ENCODE measurements at places on chromosomes 7 and 10.

DNA sequence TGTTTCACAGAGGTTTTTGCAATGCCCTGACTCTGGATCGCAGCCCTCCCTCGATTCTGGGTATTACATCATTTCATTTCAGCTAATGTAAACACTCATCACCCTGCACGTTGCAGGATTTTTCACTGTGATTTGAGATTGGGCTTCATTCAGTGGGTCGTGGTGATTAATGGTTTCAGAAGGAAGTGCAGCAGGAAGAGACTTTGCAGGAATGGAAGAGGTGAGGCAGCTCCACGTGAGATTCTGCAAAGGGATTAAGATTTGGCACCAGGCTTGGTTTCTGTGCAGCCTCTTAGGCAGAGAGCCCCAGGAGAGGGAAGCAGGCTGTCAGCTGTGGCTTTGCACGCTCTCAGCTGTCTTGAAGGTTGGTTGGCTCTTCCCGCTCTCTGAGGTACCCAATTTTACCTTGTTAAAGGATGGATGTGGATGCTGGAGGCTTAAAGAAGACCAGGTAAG lies 95.2 kb downstream of the PLCE1 start:
- DNase-seq, result no peak

DNA sequence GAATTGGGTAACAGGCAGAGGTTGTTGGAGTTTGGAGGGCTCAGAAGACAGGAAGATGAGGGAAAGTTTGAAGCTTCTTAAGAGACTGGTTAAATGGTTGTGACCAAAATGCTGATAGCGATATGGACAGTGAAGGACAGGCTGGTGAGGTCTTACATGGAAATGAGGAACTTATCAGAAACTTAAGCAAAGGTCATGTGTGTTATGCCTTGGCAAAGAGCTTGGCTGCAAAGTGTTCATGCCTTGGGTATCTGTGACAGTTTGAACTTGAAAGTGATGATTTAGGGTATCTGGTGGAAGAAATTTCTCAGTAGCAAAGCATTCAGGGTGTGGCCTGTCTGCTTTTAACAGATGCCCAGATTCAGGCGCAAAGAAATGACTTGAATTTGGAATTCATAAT lies 64.5 kb upstream of the EEPD1 start:
- no peak for DNase-seq

DNA sequence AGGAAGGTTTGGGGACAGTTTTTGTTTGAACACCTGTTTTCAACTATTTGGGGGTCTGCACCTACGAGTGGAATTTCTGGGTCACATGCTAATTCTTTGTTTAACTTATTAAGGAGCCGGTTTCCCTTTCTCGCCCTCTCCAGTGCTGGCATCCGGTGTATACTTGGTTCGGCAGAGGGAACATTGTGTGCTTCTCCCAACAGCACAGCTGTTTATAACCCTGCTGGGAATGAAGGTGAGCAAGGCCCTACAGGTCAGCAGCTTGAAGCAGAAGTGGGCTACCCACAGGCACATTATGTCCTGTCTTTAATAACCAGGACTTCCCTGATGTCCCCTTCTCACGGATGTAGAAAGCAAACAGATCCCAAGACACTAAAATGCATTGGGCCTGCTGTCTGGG lies 87.5 kb upstream of the PDCD4 start:
- no peak for DNase-seq

DNA sequence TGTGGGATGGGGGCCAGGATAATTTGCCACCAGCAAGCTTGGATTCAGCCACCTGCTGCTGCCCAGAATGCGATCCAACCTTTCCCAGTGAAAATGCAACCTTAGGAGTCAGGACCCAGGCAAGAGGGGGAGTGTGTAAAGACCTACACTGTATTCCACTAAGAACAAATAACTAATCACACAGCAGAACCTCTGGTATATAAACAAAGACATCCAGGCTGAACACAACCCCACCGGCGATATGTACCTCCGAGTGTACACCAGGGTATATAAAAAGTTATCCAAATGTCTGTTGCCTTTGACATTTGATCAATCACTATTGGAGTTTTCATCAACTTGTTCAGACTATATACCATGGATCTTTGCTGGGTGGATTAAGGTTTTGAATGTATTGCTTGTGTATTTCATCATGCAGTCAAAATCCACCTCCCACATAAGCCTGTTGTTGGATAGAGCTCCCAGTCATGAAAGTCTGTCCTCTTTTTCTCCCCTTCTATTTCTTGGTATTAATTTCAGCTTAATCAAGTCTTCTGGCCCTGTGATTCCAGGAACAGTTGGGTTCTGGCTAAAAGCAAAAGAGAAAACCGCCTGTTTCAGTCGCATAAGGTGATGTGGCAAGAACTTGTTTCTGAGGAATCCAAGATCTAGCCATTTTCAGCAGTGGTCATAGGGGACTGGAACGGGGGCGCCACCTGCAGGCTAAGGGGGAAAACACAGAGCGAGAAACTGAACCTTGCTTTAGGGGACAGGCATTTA lies 290.7 kb downstream of the CCDC3 start:
- peak; percentile 73 for DNase-seq

GRCh38 chr10:63579371-63580014 lies 58.3 kb downstream of the REEP3 start:
- no peak for DNase-seq

GRCh38 chr10:76309741-76310587 lies 878.5 kb downstream of the LRMDA start:
- DNase-seq, result no peak

- DNase-seq, result no peak
Observed at GRCh38 chr7:117950601-117951260, 77.5 kb upstream of the CTTNBP2 start.

GRCh38 chr10:73506491-73506890 lies 10.7 kb upstream of the PPP3CB start:
- no peak for DNase-seq

GRCh38 chr7:108424013-108424412 lies 32.2 kb downstream of the NRCAM start:
- no peak for DNase-seq

DNA sequence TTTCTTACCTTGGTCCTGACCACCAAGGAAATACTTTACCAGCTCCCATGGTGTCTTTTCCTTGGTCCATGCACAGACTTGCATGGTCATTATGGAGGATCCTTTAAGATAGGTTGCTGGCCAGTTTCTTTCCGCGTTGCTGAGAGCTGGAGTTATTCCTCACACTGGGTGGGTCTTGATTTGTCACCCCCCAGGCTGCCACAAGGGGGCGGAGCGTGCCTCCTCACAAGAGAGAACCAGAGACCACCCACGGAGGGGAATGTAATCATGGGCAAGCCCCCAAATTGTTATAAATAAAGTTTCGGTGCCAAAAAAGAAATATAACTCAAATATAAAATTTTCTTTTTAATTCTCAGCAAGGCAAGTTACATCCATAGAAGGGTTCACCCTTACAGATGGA lies 10.5 kb upstream of the TRIM24 start:
- DNase-seq, result peak; percentile 65

GRCh38 chr7:70113078-70113477 lies 514.8 kb downstream of the AUTS2 start:
- no peak for DNase-seq

DNA sequence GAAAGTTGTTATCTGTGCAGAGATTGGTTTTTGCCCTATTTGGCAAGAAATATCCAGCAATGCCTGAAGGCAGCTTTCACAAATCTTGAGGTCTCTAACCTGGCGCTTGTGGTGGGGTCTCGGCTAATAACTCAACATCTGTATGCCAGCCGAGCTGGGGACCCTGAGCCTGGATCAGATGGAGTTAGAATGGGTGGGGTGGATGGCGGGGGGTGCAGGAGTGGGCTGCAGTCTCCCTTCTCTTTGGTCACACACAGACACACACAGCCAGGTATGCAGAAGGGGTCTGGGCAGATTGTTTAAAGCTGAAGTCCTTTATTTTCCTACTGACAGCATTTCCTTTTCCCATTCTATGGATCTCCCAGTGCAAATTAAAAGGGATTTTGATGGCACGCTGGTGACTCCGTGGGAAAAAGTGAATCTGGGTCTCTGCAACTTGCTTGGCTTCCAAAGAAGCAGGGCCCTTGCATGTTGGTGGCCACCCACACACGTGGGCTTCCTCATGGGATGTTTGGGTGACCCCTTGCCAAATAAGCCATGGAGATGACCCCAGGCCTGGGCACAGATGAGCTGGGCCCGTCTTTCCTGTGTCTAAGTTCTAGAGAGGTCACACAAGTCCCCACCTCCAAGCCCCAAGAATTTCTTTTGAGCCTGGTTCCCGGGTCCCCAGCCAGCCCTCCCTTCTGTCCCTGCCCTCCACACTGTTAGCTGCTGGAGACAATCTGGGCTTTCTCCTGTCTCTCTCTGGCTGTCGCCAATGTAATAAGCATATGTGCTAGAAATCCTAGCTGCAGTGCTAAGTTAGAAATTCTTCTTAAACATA lies 39.9 kb upstream of the EMX2 start:
- DNase-seq, result no peak

DNA sequence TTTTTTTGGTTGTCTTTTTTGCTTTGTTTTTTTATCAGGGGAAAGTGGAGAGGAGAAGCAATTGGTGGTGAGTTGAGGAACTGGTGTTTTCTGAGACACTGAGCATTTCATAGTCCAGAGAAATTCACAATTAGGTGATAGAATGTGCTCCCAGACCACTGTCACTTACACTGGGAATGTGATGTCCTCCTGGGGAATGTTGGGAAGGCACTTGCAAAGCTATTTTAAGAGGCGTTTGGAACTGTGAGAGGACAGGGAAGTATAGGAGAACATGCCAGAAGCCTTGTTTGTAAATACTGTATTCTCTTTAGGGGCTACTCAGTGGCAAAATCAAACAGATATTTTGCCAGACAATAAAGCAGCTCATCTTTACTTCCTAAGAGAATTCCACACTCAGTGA lies 16.0 kb downstream of the CHRM2 start:
- DNase-seq, result no peak

- no peak for DNase-seq
Observed at GRCh38 chr7:3431306-3431705, 130.3 kb downstream of the SDK1 start.

DNA sequence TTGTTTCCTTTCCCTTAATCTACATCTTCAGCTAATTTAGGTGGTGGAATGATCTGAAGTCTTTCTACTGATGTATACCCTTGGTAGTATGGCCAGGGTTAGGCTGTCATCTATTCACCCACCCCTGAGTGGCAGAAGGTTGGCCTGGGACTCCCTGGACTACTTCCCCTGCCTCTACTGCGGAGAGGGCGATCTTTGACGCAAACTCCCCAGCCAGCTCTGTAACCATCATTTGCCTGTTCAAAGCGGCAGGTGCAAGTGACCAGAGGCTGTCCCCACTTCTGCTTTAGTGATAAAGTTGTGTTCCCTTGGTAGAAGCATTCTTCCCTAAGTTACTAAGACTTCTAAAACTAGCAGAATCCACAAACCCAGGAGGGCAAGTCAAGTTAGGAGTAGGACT lies 70.8 kb upstream of the UNC5B start:
- DNase-seq, result no peak

- DNase-seq, result peak; percentile 42
Observed at GRCh38 chr10:94076325-94076841, 82.7 kb downstream of the PLCE1 start.

- peak; percentile 13 for DNase-seq
Observed at GRCh38 chr10:24097751-24098207, 111.2 kb upstream of the KIAA1217 start.

- DNase-seq, result no peak
Observed at GRCh38 chr7:30826181-30826580, 55.0 kb downstream of the MINDY4 start.

DNA sequence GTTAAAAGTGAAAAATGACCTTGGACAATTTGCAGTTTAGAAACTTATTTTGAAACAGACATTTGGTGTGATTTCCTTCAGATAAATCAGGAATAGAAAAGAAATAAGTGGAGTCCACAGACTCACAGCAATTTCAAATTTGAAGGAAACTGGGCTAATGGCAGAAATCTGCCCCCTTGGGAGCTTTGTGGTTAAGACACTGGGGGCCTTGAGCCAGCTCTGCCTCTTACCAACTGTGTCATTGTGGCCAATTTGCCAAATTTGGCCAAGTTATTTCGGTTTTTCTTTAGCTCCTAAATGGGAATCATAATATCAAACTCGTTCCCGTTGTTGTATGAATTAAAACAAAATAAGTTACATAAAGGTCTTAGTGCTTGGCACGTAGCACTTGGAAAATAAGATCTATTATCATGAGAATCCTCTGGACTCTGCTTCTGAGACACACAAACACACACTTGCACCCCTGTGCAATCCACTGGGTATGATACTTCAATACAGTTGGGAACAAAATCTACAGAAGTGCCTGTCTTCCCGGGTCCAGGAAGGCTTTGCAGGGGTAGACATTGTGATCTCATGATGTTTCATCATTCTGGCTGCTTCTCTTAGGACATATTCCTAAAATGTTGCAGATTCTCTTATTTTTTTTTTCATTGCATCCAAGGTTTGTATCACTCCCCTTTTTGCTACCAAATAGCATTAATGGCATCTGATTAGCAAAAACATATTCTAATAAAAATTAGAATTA lies 4.9 kb downstream of the ARMC3 start:
- no peak for DNase-seq

DNA sequence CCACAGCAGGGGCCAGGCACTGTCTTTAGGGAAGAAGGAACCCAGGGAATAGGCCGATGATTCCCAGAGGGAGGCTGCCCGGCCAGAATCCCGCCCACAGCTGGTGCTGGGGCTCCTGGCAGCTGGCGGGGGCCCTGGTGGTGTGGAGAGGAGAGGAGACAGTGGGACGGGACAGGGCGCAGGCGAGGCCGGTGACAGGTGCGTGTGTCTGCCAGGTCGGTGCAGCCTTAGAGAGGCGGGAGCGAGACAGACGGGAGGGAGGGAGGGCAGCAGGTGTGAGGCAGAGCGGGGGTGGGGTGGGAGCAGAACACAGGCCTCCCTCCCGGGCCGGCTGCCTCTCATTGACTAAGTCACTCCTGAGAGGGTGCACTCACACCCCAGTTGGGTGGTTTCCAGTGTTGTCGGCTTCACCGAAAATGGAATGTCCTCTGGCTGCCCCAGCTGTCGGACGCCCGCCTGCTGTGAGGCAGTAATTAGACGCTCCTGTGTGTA lies 55.2 kb downstream of the ELFN1 start:
- no peak for DNase-seq

GRCh38 chr10:8407501-8408021 lies 353.1 kb downstream of the GATA3 start:
- no peak for DNase-seq

DNA sequence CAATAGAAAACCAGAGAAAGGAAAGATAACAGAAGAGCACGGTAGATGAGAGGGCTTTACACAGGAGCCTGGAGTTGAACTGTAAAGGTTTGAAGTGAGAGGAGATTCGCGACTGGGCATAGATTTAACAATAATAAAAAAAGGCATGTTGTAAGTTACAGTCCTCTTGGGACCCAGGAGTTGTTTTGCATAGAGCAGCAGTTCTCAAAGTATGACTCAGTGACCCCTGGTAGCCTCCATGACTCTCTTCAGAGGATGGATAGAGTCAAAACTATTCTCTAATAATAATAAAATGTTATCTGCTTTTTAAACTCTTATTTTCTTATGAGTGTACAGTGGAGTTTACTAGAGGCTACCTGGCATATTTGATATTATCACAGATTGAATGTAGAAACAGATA lies 262.3 kb downstream of the SORCS3 start:
- DNase-seq, result no peak

DNA sequence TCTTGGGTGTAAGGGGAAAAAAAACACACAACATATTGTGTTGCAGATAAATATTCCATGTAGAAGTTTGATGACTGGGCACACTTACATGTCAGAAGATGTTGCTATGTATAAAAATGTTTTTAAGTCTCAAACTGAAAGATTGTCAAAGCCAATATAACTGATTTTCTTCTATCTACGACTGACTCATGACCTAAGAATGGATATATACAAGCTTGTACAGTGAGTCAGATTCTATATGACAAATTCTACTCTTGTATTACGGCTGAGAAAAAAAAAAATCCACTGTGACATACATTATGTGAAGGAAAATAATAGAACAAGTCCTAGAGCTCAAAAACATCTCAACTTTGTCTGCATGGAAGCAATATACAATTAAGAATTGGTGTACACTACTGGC lies 343.0 kb upstream of the PCDH15 start:
- no peak for DNase-seq
